Mammary epithelial cell (primary cell): ENCODE measurements at places on chromosomes 4 and X.
A peak's percentile ranks its signal among the peaks of the same experiment; 100 is the strongest.

DNA sequence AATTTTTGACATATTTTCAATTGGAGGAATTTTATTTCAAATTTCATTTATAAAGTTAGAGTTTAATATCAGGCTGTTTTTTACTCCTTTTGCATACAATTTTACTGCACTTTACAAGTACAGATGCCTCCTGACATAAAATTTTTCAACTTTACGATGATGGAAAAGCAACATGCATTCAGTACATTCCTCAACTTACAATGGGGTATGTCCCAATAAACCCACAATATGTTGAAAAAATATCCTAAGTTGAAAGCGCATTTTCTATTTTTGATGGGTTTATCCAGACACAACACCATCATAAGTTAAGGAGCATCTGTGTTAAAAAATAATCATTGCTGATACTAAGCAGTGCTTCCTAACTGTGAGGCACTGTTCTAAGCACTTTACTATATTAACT is 4.3 kb downstream of the KLHL5 start:
- no peak for DNase-seq

DNA sequence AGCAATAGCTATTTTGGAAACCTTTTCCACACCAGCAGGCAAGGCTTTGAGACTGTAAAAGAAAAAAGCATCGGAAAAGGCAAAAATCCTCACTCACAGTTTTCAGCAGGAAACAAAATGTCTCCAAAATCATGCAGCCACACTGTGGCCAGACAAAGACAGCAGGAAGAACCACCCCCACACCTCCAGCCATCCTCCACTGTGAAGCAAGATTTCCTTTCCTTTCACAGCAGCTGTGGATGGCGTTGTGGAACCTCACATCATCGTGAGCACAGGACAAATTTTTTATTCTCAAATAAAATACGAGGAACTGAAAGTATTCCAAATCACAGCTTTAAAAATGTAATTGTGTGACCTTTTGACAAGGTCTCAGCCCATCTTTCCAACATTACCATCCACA is 351.7 kb upstream of the NOCT start:
- DNase-seq, result no peak

GRCh38 chr4:8844976-8845690 is 26.5 kb downstream of the HMX1 start:
- DNase-seq, result no peak

DNA sequence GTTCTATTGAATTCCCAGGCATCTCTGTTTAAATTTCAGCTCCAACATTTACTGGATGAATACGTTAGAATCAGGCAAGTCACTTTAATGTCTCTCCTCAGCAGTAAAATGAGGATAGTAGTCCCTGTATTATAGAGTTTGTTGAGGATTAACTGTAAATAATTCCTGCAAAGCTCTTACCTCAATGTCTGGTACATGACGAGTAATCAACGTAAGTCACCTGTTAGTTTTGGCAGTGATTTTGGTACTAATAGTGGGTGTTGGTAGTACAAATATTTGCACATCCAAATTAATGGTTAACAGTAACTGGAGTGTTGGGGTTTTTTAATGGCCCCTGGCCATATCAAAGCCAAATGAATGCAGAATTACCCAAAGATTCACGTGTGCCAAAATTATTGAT is 189.8 kb upstream of the GALNT7 start:
- DNase-seq, result no peak

GRCh38 chrX:997631-998137 is 214.8 kb downstream of the CRLF2 start:
- DNase-seq, result no peak

DNA sequence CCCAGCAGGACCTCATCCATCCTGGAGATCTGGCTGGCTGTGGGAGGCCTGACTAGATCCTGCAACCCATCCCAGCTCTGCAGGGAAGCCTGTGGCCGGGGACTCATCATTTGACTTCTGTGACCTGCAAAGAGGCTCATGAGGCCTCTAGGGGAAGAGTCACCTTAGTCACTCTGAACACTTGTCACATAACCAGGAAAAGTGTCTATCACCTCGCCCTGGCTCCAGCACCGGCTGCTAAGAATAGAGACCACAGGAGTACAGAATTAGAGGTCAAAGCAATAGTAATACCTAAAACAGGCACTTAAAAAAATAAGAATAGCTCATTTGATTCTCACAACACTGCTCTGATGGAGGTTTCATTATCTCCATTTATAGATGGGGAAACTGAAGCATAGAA is 3.8 kb upstream of the NSG1 start:
- DNase-seq, result no peak

- DNase-seq, result no peak
These were observed 10.9 kb upstream of the AGA start for GRCh38 chr4:177453116-177453515.

DNA sequence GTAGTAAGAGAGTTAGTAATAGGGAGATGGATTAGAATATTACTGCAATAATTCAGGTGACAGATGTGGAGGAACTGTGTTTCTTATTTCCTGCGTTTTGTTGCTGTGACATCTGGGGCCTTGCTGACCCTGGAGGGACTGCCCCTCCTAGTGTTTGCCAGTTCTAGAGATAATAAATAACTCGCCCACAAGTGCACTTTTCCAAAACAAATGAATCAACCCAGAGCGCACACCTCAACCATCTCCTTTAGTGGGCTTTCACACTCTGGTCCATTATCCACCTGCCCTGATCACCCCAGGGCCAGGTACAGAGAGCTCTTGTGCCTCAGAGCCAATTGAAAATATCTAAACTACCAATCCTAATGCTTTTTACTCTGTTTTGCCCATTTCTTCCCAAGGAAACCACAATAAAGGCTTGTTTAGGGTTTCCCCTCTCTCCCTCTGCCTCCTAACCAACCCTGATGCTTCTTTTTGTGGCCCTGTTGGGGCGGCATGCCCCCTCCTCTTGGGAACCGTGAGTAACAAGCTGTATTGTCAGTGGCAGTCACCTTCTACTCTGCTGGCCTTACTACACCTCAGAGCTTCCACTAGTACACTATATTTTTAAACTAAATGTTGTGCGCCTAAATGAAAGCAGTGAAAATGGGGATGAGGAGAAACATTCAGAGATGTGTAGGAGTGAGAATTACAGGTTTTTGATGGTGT is 270.5 kb downstream of the TENM3 start:
- no peak for DNase-seq

GRCh38 chr4:114598191-114599121 is at the start of gene UGT8:
UGT8 (plus strand) TSS chr4:114598807; CDS start chr4:114622881, 24,074 bp downstream.
- DNase-seq, result peak; percentile 32

DNA sequence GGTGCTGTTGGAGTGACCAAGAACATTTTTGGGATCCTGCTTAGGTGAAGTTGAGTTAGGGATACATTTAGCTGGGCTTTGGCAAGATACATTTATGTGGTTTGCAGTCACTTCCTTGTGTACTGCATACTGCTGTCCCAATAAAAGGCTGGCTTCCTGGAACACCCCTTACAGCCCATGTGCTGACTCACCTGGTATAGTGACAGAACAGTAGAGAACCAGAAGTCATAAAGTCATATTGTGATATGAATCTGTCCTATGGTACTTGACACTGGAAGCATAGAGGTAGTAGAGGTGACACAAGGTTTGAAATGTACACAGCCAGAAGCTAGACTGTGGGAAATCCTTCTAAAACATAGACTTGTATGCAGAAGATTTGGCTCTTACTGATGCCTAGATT is 55.3 kb upstream of the SLC25A43 start:
- DNase-seq, result peak; percentile 9

GRCh38 chrX:153571534-153571908 is 27.4 kb downstream of the CCNQ start:
- DNase-seq, result no peak

DNA sequence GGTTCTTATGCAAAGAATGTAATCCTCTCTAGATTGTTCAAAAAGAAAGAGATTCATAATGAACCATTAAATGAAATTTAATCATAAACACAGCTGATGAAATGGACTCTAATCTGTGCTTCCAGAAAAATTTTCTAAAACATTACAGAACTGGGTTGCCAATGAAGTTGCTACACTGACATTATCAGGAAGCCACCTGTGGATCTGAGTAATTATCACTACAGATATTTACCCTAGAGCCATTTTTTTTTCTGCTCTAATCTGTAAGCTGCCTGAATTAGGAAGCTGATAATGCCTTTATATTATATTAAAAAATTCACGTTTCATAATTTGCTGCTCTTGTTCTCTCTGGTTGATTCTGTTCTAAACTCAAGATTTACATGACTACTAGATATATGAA is 380.1 kb downstream of the GRIA2 start:
- no peak for DNase-seq

DNA sequence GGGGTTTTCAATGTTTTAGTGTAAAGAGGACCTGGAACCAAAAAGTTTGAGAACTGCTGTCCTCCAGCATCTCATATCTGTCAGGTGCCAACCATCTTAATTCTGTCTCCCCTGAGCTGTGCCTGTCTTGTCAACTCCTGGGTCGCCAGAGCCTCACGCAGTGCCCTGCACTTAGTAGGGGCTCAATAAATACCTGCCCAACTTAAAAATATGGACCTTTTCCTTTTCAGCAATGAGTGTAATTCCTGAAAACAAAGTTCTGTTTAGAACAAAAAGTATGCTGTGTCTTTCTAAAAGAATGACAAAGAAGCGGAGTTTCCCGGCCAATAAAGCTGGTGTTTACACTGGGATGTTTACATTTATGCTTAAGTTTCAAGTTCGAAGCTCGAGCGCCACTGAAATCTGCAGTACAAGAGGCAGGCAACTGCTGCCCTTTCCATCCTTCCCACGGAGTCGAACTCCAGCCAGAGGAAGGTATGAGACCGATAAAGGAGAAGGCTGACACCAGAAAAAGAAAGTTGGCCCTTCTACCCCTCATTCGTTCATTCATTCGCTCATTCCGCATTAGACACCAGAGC is 1.1 kb upstream of the HTATSF1 start:
- DNase-seq, result no peak

DNA sequence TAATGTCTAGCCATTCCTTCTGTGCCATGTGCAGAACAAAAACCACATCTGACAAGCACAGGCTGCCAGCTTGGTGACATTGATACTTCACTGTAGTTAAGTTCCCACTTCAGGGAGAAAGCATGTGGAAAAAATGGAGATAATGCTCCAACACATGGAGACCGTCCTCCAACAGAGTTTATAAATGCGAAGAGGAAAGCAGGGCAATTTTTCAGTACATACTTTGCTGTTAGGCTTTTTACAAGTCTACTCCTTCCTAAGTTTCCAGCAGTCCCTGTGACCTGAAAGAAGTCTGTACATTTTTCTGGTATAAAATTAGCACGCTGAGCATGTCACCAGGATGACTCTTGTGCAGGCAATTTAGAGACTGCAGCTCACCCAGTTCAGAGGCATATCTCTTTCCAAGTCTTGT is 766.9 kb upstream of the IGFBP7 start:
- no peak for DNase-seq

- DNase-seq, result no peak
These were observed 14.1 kb upstream of the SCRG1 start for GRCh38 chr4:173413036-173413435.

DNA sequence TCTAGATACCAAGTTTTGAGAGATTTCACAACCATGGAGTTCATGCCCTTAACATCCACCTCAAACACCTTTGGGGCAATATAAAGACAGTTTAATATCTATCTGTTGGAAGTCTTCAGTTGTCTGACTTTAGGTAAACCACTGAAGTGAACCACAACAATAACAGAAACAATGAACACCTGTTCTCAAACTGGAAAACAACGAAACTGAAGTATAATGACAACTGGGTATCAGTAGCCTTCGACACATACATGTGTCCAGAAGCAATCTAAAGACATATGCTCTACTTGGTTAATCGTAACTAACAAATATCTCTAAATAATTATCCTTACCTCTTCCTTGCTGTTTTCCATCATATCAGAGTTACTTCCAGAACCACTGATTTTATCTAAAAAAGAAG is 87.8 kb downstream of the ATRX start:
- no peak for DNase-seq

GRCh38 chrX:17590892-17591740 is 146.2 kb upstream of the SCML1 start:
- DNase-seq, result peak; percentile 64

DNA sequence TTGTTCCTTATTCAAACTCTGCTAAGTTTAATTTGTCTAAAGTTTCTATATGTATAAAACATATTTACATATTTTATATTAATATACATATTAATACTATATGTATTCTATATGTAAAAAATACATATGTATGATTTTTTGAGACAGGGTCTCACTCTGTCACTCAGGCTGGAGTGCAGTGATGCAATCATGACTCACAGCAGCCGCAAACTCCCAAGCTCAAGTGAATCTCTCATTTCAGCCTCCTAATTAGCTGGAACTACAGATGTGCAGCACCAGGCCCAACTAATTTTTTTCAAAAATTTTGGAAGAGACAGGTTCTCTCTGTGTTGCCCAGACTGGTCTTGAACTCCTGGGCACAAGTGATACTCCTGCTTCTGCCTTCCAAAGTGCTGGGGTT is 684.9 kb downstream of the TRAM1L1 start:
- no peak for DNase-seq

DNA sequence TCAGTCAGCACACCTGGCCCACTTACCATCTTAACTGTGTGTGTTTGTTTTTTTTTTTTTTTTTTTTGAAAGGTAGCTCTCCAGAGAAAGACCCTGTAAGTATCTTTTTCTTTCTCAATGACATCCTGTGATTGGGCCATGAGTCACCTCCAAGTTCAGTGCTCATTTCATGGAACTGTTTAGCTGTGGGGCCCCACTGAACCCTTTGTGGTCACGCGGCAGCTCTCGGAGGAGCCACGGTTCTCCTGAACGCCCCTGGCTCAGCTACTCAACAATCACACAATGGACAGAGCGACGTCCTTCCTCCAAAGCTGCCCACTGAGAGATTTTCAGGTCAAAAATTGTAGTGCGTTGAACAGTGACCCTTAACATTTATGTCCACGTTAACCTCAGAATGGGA is 14.2 kb upstream of the IL3RA start:
- no peak for DNase-seq

DNA sequence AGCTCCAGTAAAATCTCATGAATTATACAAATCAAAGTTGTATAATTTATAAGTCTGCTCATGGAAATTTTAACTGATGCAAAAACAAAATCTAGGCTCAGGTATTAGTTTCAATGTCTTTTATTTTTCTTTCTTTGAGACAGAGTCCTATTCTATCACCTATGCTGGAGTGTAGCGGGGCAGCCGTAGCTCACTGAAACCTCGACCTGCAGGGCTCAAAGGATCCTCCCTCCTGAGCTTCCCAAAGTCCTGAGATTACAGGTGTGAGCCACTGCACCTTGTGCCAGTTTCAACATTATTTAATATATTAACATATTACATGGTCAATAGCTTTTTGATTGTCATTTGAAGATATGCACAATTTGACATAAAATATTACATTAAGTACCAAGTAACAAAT is 678.7 kb downstream of the ARAP2 start:
- no peak for DNase-seq

DNA sequence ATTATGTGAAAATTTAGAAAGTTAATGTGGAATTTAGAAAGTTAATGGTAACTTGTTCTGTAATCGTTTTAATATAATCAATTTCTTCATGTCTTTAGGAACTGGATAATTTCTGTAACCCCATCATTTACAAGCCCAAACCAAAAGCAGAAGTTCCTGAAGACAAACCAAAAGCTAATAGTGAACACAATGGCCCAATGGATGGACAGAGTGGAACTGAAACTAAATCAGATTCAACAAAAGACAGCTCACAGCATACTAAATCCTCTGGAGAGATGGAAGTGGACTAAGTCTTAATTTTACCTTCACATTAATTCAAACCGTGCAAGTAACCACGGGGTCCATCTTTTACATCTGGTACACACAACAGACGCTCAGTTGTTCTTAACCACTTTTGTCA is 48.1 kb upstream of the PLK4 start:
- no peak for DNase-seq

GRCh38 chr4:111283066-111283677 is 660.3 kb upstream of the PITX2 start:
- peak; percentile 32 for DNase-seq

GRCh38 chr4:150316332-150317205 is 238.3 kb downstream of the DCLK2 start:
- no peak for DNase-seq
